ENCODE measurements at places on chromosomes 4 and X. TPM values are rescaled to one million over a fixed set of nuclear protein-coding genes. Genes with fewer than 3 reads are reported as not detected.

The DCTD gene
- 71.1 TPM for total RNA-seq

DNA sequence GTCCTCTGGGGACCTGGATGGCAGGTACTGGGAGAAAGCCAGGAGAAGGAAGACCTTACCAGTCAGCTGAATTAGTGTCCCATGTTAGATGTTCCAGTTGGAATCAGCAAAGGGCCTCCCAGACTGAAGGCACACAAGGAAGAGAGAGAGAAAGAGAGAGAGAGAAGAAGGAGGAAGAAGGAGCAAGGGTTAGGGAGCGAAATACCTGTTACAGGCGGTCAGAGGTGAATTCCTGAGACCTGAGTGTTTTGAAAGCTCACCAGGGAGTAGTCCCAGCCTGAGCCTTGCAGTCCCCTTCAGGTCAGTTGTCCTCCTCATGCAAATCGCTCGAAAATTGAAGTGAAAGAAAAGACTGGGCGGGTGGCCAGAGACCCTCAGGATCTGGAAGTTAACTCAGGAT lies 60.3 kb downstream of the USP11 start:
- H3K4me3 ChIP-seq: no peak overlapping the region
- H3K36me3 ChIP-seq: no peaks in the 10 kb centered on the region
- no peak overlapping the region for H3K27ac ChIP-seq
- no peaks in the 10 kb centered on the region for H3K27me3 ChIP-seq
- no peak for DNase-seq

The HTN3 gene
- not detected for total RNA-seq

DNA sequence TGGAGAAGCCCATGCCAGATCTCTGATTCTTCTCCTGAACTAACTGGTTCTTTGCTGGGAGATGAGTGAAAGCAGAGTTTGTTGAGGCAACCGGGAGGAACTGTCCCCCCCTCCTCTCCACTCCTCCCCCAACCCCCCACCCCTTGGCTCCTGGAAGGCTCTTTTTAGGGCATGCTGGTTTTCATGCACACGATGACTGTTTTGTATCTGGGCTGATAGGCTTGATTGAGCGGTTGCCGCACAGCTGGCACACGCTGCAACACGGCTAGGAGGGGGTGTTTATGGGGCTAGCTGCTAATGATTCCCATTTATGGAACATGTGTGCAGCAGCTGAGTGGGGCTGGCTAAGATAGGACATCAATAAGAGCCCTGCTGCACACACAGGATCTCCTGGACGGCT lies 137.2 kb downstream of the SMIM20 start:
- H3K27ac ChIP-seq: peak overlapping the region; percentile 95
- DNase-seq: peak; percentile 69
- H3K4me1 ChIP-seq: peaks cover 19% of the 10 kb centered on the region
- no peaks in the 10 kb centered on the region for H3K27me3 ChIP-seq

GRCh38 chr4:6999172-7000086 lies 43.7 kb upstream of the TADA2B start:
- no peaks in the 10 kb centered on the region for H3K36me3 ChIP-seq
- H3K27ac ChIP-seq: no peak overlapping the region
- no peak for DNase-seq
- no peak overlapping the region for H3K4me3 ChIP-seq

DNA sequence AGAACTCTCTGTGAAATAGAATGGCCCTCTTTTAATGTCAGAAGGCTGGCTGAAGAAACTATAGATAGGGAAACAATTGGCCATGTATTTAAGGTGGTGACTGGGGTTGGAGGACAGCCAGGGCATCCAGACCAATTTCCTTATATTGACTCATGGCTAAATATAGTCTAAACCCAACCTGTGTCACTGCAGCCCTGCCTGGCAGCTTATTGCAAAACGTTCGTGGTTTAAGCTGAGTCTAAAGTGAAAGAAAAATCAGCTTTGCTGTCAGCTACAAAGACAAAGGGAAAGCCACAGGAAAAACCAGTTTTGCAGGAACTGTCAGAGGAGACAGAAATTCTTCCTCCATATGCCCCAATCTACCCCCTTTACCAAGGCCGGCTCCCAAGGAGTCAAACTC lies 902.8 kb upstream of the NDST4 start:
- H3K27me3 ChIP-seq: no peaks in the 10 kb centered on the region
- no peaks in the 10 kb centered on the region for H3K36me3 ChIP-seq
- no peaks in the 10 kb centered on the region for H3K4me1 ChIP-seq

DNA sequence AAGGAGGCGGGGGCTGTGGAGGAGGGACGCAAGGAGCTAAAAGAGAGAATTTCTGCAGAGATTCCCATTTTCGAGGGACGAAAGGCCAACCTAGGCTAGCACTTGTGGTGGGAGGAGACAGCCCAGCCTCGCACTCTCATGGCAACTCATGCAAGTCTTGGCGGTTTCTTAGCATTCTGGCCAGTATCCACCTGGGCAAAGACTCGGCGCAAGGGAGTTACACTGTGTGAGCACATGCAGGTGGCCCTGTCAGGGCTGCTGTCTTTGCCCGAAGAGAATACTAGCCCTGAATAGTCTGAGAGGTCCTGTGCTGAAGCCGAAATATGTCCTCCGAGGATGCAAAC lies 15.5 kb downstream of the MCF2 start:
- H3K4me3 ChIP-seq: no peak overlapping the region
- no peaks in the 10 kb centered on the region for H3K4me1 ChIP-seq
- no peak overlapping the region for H3K27ac ChIP-seq
- peaks cover 9% of the 10 kb centered on the region for H3K27me3 ChIP-seq
- no peaks in the 10 kb centered on the region for H3K36me3 ChIP-seq

- H3K36me3 ChIP-seq: no peaks in the 10 kb centered on the region
- no peaks in the 10 kb centered on the region for H3K27me3 ChIP-seq
- DNase-seq: no peak
- no peak overlapping the region for H3K4me3 ChIP-seq
- H3K4me1 ChIP-seq: no peaks in the 10 kb centered on the region
Measured at GRCh38 chr4:20432088-20432487, 180.4 kb downstream of the SLIT2 start.

The TMSB15B gene
- 10.4 TPM for total RNA-seq

The SYTL5 gene
- under 0.01 TPM for total RNA-seq

The SSX7 gene
- not detected for total RNA-seq

DNA sequence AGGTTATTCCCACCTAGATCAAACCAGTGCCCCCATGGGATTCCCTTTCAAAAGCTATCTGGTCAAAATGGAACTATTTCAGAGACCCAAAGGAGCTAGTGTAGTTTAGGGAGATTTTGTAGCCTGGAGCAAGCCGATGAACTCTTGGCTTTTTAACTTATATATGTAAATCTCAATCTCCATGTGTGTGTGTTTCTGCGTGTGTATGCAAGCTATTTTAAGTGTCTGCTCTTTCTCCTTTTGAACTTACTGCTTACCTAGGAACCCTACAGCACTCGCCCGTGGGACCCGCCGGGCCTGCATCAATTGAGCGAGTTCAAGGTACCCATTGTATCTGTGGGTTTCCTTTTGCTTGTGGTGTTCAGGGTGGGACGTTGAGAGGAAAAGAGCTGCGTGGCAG lies 10.4 kb downstream of the CSTF2 start:
- no peaks in the 10 kb centered on the region for H3K4me1 ChIP-seq
- no peak overlapping the region for H3K27ac ChIP-seq
- no peaks in the 10 kb centered on the region for H3K27me3 ChIP-seq
- H3K4me3 ChIP-seq: no peak overlapping the region
- DNase-seq: no peak
- H3K36me3 ChIP-seq: no peaks in the 10 kb centered on the region

GRCh38 chr4:156677656-156678055 lies 293.9 kb downstream of the PDGFC start:
- no peak overlapping the region for H3K4me3 ChIP-seq
- no peaks in the 10 kb centered on the region for H3K4me1 ChIP-seq
- no peaks in the 10 kb centered on the region for H3K36me3 ChIP-seq
